HCT116 (cell line): ENCODE measurements at places on chromosomes 11 and 22.

DNA sequence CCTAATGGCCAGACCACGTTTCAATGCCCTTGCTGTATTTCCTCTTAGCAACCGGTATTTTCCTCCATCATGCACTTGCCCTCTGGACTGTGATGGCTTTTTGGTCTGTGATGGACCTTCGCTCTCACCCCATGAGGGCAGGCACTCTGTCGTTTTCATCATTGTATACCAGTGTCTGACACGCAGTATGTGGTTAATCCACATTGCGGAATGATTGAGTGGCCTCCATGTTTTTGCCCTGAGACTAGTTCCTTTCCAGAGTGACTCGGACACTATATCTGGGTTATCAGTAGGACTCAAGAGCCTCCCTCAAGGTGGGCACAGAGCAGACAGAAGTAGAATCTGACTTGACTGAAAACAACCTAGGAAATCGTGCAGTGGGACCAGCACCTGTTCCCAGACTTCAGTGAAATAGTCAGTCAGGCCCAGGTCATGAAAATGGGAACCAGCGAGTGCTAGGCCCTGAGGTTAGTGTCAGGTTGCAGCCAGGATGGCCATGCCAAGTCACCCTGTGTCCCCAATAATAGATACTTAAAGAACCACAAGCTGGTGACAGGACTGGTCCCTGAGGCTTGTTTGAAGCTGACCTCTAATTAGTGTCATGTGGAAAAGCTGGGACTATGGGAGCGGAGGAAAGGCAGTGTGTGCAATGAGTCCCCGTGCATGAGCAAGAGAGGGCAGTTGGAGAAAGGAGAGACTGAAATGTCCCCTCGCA, 464.7 kb downstream of the INSC start:
- no peak for DNase-seq

GRCh38 chr11:47271961-47272661, 2.2 kb downstream of the MADD start:
- no peak for DNase-seq

- no peak for DNase-seq
Observed at GRCh38 chr11:134670961-134671370, 258.9 kb upstream of the B3GAT1 start.

DNA sequence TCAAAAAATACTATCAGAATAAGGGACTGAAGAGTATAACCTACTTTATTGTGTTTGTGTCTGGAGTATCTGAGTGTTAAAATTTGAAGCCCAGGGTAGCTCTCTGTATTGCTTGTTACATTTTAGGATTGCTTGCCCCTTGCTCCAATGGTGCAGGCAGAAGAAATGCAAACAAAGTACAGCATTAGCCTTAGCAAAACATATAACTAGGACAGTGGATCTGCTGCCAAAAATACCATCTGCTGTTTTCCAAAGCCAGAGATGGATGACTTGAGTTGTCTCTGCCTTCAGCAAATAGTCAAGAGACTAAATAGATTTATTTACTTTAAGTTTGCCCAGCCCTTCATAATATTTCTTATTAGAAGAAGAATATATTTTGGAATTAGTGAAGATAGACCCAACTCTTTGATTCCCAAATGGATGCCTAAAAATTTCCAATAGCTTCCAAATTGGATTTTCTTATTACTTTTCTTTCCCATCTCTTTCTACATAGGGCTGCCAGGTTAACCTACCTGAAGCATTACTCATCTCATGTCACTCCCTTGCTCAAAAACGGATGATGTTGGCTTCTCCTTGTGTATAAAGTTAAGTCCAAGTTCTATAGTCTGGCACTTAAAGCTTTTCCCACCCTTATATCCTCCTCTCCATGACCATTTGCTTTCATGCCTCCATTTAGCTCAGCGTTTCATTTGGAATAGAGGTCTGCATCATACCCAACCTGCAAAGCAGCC, 66.3 kb downstream of the LDLRAD3 start:
- DNase-seq, result no peak

DNA sequence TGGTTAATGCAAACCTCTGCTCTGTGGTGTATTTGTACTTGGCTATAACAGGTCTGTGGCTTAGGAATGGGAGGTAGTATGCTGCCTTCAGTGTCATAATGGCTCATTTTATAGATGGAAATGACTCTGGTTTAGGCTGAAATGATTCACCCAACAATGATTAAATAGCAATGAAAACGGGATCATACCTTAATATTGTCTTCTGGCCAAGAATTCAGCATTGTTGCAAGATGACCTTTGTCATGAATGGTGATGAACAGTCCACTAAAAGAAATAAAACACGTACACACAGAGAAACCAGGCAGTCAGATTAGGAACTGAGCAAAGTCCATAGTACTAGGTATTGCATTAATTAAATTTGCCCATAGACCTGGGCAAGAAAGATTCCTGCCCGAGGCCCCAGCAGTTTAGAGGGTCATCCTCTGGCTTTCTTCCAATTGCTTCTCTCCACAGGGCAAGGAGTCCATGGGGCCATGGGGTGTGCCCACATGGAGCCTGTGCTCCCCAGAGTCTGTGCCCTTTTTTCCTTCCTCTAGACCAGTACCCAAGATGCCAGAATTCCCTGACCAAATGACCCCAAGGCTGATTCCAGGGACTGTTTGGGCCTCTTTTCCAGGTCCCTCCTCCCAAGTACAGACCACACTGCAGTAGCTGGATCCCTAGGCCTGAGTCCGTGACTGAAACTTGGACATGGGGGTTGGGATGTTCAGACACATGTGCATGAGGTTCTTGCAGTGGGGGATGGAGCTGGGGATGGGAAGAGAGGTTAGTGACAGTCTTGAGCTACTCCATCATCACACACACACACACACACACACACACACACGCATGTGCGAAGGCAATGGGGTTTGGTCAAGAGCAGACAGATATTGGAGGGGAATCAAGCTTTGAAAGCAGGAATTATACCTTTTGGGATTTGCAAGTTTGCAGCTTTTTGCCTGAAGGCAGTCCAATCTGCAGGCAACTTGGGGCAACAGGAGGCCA, 134.2 kb downstream of the CCDC81 start:
- DNase-seq, result no peak

DNA sequence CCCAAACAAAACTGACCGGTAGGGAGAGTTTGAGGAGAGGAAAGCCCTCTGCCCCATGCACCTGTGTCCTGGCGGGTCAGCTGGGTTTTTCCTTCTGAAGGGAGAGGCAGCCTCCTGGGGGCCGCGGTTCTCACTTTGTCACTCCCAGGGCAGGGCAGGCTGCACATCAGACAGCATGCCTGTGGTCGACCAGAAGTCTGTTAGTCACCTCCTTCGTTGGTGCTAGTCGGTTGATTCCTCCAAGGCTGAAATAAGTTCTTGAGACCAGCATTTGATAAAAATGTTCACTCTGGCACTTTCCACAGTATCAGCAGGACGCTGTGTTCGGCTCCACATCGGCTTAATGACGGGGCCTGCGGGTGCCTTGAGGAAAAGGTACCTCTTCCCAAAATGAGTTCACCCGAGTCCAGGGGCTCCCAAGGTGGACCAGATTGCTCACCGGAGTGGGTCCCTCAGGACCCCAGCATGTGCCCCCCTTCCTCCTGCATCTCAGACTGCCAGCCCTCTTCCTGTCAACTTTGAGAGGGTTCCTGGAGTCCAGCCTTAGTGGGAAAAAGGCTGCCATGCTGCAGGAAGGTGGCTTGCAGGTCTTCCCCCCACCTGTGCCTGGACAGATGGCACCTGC, 373.7 kb upstream of the B3GAT1 start:
- DNase-seq, result no peak

- no peak for DNase-seq
Observed at GRCh38 chr11:76644591-76644990, 26.0 kb downstream of the LRRC32 start.

DNA sequence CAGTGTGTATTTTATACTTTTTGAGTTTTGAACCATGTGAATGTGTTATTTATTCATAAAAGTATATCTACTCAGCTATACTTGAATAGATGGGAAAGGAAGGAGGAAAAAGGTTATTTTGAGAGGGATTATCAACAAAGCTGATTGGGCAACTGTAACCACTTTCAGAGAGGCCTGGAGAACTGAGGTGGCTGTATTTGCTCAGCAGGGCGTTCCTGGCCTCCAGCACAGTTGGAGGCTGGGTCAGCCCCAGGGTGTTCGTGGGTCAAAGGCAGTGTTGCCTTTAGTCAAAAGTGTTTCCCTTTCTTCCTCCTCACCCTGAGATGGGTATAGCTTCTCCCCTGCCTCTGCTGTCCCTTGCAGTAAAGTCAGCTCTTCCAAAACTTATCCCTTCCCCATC, 26.7 kb downstream of the ASCC2 start:
- DNase-seq, result no peak

DNA sequence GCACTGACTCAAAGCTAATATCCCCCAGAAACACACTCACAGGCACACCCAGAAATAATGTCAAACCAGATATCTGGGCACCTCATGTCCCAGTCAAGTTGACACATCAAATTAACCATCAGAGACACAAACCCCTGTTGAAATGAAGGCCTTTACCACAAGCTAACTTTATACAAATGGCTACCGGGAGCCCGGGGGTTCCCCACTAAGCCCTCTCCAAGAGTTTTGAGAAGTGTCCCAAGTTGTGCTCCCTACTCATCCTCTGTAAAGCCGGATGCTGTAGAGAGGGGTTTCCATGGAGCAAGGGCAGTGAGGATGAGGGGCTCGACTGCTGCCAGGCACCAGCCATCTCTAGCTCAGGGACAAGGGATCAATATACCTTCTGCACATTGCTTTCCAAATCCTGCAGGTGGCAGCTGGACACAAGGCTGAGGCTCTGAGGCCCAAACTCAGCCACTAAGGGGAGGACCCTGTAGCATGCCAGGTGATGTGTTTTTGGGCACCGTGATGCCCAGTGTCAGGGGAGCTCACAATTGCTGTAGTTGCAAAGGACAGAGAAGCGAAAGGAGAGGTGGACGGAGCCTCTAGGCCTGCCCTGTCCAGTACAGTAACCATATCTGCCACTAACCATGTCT, 145.7 kb downstream of the TTC17 start:
- DNase-seq, result peak; percentile 12

GRCh38 chr11:70595452-70595851, 197.1 kb downstream of the CTTN start:
- DNase-seq, result no peak

DNA sequence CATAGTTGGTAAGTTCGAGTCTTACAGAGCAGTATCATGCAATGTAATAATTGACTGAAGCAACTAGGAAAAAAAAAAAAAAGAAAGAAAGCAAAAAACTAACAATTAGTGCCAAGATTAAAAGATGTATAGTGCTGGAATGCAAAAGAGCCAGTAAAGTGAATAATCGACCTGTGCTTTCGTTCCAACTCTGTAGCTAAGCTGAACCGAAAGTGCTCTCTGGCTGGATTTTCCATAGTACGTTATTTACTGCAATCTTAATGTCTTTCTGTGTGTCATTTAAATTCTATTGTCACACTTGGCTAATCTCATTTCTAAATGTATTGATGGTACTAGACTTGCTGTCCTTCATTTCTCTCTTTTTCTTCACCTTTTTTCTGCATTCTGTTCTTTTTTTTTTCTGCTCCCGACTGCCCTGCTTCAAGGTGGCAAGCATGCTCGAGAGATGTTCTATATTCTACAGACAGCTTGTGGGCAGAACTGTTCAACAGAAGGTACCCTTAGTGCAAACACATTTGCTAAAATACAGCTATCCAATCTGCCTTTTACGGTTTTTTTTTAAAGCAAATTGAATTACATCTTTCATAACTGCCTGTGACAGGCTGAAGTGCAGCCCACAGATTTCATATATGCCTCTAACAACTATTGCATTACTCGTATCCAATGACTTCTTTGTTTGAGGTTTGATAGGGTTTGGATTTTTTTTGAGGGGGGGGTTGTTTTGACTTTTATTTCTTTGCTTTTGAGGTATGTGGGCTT, 204.2 kb upstream of the MTNR1B start:
- DNase-seq, result no peak

- DNase-seq, result no peak
Observed at GRCh38 chr11:20770414-20770946, 101.1 kb downstream of the NELL1 start.

DNA sequence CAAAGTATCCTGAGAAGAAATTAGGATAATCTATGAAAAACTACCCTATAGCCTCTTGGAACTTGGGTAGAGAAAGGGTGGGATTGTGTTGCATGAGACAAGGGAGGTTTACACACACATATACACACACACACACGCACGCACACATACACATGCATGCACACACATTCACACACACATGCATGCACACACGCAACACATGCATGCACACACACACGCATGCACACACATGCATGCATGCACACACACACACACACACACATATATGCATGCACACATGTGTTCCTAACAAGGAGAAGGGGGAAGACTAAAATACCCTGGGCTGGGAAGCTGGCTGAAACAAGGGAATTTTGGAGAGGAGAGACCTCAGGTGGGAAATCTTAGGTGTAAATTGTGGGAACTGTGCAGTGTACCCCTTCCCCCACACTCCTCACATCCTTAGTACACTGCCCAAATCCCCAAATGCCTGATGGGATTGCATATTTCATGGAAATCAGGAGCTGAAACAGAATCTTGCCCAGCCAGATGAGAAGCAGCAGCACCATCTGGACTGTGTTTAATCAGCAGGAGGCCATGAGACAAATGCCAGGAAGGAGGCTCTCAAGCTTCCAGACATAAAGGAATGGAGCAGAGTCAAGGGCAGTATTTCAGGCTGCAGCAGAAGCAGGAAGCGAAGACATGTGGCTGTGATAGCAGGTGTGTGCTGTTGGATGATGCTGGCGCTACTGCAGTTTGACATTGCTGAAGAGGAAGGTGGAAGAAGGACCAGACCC, 14.6 kb upstream of the POLD3 start:
- DNase-seq, result no peak

DNA sequence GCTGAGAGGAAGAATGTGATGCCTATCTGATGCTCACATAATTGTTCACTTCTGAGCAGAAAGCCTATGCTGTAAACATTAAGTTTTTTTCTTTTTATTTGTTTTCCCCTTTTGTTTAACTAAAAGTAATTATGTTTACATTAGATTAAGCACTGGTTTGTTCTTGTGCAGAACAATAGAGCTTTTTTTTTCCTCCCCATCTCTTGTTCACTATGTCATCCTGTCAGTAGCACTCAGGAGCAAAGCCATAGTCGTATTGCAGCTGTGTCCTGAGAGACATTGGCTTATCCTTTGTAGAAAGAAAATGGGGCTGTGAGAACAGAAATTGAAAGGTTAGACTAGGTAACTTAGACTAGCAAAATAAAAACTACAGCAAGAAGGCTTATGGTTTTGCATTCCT, 301.8 kb upstream of the RAG2 start:
- DNase-seq, result no peak

DNA sequence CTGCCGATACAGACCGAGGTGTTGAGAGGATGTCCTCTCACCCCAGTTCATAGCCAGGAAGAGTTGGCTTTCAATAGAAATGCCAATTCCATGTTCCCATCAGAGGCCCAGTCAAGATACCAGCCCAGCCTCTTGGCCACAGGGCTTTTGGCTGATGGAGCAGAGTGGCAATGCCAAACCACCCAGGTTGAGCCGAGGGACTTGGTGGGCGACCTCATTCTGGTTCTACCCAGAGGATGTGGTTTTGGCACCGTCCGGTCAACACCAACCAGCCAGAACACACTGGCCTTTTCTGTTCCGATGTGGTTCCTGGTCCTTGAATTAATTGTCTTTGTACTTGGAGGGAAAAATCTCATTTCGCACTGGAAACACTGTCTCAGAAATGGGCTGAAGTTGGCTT, 60.5 kb downstream of the COMMD9 start:
- no peak for DNase-seq

GRCh38 chr11:62505440-62506091, 41.0 kb downstream of the AHNAK start:
- no peak for DNase-seq
